Heart right ventricle (tissue), 16 donors: ENCODE measurements at places on chromosomes 5 and 9.
A peak's percentile ranks its signal among the peaks of the same experiment; 100 is the strongest.

DNA sequence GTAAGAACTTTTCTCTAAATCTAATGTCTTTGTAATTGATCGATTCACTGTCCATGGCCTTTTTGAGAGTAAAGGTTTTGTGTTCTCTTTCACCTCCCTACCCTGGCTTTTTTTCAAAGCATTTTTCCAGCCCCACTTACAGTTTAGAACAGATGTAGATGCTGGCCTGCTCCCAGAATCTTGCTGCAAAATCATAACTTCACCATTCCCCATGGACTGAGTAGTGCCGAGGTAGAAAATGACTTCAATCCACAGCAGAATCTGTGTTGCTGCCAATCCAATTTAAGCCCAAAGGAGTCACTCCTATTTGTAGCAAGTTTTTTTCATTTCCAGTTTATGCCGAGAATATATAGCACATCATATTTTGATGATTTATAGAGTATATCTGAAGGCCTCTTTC is 46.5 kb upstream of the CEMIP2 start:
- DNase-seq, result peak; percentile 35

DNA sequence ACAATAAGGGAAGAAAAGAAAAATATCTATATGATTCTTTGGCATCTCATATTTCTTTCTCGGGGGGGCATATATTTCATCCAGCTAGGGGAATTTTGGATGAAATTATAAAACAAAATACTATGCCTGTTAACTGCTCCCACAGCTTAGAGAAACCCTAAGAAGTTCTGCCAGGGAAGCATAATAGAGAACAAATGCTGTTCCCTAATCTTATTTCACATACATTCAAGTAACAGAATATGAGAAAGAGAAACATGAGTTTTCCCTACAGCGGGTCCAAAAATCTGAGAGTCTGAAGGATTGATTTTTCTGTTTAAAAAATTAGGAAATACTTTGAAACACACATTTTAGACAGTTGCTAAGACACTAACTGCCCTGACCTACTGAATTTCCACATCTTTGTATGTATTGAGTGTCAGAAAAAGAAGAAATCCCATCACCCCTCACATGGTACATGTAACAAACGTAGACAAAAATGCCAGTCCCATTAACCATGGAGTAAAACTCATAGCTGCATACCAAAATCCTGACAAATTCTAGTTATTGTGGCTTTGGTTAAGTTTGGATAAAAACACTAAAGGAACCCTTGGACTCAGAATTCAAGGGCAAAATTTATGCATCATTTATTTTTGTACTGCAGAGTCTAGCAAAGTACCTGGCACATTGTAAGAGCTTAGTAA is 620.2 kb upstream of the DMAC1 start:
- no peak for DNase-seq

GRCh38 chr9:106557996-106558667 is 304.8 kb upstream of the ZNF462 start:
- DNase-seq, result no peak

- no peak for DNase-seq
Measured at GRCh38 chr5:674630-675011, 18.5 kb downstream of the TPPP start.

DNA sequence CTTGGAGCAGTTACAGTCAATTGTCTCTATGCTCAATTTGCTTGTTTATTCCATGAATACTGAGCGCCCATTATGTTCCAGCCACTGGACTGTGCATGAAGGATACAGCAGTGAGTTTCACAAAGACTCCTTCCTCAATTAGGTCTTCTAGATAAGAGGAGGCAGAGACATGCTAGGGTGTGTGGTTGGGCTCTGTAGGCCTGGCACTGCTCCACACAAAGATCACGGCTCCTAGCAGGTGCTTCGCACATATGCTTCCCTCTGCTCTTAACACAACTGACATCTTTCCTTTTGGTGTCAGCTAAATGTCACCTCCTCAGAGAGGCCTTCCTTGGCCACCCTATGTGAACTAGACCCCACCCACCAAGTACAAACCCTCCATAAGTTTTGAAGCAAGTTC is 10.9 kb downstream of the IL12B start:
- no peak for DNase-seq

GRCh38 chr5:149341876-149342275 is 3.4 kb upstream of the GRPEL2 start:
- DNase-seq, result no peak

GRCh38 chr5:82386576-82386975 is 108.4 kb upstream of the RPS23 start:
- DNase-seq, result no peak

- no peak for DNase-seq
Measured at GRCh38 chr9:83242066-83242465, 179.1 kb upstream of the RASEF start.

DNA sequence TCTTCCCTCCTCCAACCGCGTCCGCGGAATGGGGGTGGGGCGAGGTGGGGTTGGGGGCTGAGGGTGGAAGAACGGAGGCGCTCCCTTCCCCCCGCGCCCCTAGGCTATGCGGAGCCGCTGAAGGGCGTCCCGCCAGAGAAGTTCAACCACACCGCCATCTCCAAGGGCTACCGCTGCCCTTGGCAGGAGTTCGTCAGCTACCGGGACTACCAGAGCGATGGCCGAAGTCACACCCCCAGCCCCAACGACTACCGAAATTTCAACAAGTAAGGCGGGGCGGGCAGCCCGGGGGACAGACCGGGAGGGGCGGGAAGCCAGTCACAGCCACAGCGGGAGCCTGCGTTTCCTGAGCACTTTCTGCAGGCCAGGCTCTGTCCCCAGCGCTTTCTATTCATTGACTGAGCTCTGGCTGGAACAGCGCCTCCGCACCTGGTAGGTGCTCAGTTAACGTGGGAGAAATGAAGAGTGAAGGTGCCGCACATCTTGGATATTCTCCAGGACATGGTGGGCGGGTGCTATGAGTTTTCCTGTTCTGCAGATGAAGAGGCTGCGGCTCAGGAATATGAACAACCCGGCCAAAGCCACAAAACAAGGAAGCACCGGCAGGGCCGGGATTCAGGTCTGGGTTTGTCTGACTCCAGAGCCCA is 11.3 kb downstream of the MYOZ3 start:
- DNase-seq, result peak; percentile 61

DNA sequence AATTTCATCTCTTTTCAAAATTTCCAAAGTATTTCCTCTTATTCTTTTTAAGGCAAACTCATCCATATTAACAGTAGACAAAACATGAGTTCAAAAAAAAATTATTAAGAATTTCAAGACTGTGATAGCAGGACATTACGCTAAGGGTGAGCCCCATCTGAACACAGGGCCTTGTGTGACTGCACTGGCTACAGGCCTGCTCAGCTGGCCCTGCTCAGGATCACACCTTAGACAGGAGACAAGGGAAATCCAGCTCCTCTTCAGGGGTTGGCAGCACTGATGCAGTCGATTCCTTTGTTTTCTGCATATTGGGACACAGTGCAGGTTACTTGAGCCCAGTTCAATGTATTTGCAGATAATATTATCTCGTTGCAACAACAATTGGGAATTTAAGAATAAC is 444.7 kb downstream of the PLK2 start:
- DNase-seq, result peak; percentile 20

GRCh38 chr9:80843028-80843427 is 846.3 kb downstream of the TLE1 start:
- no peak for DNase-seq

- DNase-seq, result no peak
Measured at GRCh38 chr9:18478501-18479361, 4.8 kb downstream of the ADAMTSL1 start.

DNA sequence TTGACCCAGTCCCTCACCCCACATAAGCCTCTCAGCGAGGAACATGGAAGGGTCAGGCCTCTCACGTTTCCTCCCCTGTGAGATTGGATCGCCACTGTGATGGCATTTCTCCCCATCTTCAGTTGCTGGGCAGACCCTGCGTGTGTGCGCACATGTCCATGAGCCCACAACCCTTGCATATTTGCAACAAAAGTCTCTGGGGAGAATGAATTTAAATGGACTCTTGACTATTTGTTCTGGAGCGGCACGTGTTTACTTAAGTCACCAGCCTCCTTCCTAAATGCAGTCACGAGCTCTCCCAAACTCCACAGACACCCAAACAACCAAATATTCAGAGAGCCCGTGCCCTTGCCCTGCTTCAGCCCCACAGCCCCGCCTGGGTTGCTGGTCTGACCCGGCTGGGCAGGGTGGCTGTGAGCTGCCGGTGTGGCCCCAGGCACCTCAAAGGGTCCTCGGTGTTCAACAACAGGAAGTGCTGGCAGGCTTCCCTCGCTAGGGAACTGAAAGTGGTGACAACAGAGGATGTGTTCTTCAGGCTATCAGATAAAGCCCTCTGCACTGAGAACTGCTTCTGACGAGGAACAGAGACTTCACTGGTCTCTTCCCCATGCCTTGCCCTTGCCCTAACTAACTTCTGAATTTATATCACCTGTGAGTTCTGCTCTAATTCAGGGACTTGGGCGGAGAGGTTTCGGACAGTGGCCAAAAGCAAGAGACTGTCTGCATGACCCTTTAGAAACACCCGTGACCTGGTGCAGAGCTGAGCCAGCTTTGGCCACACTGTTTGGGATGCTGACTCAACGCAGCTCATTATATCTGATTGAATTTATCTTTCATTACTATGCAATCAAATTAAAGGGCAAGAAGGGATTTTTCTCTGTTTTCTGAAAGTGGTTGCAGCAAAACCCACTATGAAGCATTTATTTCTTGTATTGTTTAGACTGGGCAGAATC is 19.2 kb upstream of the CD180 start:
- DNase-seq, result peak; percentile 89

DNA sequence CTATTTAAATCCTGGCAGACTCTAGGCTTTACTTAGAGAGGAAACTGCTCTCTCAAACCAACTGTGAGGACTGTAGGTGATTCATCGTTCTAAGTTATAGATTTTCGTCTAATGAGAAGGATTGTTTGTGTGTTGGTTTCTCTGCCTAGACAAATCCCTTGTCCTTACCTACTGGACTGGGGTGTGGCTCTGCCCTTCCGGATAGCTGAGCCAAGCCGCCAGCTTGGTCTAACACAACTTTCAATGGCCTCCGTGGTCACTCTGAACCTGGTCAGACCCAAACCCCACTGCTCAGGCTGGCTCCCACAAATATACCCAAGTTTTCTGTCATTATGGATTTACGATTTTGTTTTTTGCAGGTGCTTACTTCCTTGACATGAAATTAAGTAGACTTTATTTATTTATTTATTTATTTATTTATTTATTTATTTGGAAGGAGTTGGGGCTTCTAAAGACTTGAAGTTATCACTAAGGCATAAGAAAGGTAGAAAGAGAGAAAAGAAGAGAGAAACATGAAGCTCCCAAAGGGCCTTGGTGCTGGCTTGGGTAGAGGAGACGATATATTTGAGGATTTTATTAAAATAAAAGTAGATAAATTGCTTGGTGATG is 19.0 kb downstream of the CARTPT start:
- DNase-seq, result no peak

- DNase-seq, result no peak
Measured at GRCh38 chr9:7802666-7803065, 3.1 kb upstream of the DMAC1 start.

- no peak for DNase-seq
Measured at GRCh38 chr5:78754655-78755054, 106.1 kb upstream of the LHFPL2 start.

- DNase-seq, result no peak
Measured at GRCh38 chr5:4777435-4777834, 362.7 kb upstream of the ADAMTS16 start.

DNA sequence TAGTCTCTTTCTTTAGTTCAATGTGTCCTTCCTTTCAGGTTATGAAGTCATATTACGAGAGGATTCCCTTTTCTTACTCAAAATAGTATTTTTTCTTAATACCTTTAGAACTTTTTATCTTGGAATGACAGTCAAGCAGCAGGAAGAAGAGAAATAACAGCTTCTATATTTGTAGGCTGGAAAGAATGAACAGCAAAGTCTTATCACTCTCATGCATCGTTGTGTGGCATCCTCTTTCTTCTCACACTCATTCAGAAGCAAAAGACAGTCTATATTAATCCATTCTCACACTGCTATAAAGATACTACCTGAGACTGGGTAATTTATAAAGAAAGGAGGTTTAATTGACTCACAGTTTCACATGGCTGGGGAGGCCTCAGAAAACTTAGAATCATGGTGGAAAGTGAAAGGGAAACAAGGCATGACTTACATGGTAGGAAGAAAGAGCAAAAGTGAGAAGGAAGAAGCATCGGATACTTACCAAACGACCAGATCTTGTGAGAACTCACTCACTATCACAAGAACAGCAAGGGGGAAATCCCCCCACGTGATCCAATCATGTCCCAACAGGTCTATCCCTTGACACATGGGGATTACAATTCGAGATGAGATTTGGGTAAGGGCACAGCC is 1646.1 kb upstream of the CDH6 start:
- no peak for DNase-seq

- peak; percentile 31 for DNase-seq
Measured at GRCh38 chr5:129664336-129664937, 83.5 kb upstream of the MINAR2 start.

DNA sequence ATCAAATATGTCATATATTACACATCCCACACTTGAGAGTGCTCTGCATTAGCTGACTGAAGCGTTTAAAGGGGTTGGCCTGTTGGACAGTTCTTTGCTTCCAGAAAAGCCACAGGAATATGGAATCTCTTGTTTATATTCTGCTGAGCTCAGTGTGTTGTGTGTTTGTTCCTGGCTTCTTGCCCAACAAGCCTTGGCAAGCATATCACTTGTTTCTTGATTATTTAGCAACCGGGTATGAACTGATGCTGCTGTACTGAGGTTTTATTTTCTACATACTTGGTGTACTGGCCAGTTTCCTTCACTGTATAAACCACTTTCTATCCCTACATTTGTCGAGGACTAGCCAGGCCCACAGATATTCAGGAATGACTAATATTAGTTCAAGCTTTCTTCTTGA is 378.9 kb downstream of the KCTD16 start:
- no peak for DNase-seq

DNA sequence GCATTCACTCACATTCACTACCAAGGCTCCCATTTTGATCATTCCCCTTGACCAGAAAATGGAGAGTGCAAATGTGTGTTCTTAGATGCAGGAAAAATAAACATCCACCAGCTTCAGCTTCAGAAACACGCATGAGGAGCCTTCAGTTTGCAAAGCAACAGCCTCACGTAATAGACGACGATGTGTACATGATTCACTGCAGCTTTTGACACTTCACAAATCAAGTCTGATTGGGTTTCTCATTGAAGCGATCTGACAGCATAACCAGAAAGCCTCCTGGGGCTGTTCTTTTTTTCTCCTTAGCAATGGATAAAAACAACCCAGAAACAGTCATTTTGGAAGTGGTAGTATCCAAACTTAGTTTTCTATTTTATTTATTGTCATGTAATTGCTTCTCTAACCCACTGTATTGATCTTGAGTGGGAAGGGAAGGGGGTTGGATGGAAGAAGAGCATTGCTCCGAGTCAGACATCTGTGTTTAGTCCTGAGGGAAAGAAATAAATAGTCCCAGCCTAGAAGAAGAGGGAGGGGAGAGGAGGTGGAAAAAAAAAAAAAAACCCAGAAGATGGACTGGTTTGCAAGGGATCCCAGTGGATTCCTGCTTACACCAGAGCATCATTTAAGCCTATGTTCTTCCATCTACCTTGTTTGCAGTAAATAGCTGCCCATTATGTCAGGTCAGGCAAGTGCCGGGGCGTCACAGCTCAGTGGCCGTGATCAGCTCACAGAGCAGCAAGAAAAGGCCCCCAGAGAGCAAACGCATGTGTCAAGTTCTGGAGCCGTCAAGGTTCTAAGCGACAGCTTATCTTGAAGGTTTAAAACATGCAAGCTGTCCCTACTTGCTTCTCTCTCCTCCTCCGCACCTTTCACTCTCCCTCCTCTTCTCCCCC is 190.2 kb upstream of the SNX2 start:
- DNase-seq, result no peak

GRCh38 chr5:111999286-111999685 is 242.3 kb upstream of the NREP start:
- DNase-seq, result no peak

- DNase-seq, result no peak
Measured at GRCh38 chr9:32839013-32839885, 55.9 kb downstream of the TMEM215 start.
